ENCODE measurements at places on chromosomes 3 and 15.

DNA sequence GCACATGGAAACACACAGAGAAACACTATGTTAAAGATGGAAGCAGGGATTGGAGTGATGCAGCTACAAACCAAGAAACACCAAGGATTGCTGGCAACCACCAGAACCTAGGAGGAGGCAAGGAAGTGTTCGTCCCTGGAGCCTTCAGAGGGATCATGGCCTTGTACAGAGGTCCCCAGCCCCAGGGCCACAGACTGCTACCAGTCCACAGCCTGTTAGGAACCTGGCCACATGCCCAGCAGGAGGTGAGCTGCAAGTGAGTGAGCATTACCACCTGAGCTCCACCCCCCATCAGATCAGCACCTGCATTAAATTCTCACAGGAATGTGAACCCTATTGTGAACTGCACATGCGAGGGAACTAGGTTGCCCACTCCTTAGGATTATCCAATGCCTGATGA lies 505.7 kb upstream of the MDFIC2 start:
- no peak overlapping the region for H3K27ac ChIP-seq
- no peaks in the 10 kb centered on the region for H3K27me3 ChIP-seq
- H3K36me3 ChIP-seq = no peaks in the 10 kb centered on the region
- no peak overlapping the region for H3K4me3 ChIP-seq
- H3K4me1 ChIP-seq = no peaks in the 10 kb centered on the region

- H3K27me3 ChIP-seq = peaks cover 2% of the 10 kb centered on the region
- peak; percentile 6 for DNase-seq
- H3K4me1 ChIP-seq = no peaks in the 10 kb centered on the region
- H3K36me3 ChIP-seq = no peaks in the 10 kb centered on the region
Measured at GRCh38 chr3:156448300-156448699, 106.6 kb downstream of the SSR3 start.

DNA sequence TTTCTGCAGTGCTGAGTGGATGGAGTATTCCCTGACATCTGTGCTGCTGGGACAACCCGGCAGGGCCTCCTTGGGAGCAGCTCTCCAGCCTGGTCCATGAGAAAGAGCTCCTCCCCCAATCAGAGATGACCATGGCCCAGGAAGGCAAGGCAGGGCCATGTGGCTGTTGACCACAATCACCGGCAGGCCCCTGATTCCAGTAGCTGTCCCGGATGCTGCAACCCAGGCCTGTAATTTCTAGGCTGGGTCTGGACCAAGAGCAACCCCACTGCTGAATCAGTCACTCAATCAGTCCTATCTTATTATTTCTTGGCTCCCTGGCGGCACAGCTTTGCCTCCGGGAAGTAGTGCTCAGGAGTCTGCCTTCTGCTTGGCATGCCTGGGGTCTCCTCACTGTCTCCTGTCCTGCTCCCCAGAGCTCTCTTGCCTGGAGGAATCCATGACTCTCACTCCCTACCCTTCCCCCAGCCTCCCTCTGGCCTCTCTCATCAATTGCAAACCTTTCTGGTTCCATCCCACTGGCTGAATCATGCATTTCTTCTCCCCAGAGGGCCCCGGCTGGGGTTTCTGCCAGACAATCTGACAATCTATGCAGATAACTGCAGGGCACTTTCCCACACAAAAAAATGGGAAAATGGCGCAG lies 32.6 kb upstream of the ITGA11 start:
- no peaks in the 10 kb centered on the region for H3K27me3 ChIP-seq
- H3K4me1 ChIP-seq = no peaks in the 10 kb centered on the region
- no peak for DNase-seq
- no peak overlapping the region for H3K27ac ChIP-seq
- no peaks in the 10 kb centered on the region for H3K36me3 ChIP-seq

- no peak overlapping the region for H3K4me3 ChIP-seq
- no peaks in the 10 kb centered on the region for H3K36me3 ChIP-seq
- no peak for DNase-seq
- peaks cover 6% of the 10 kb centered on the region for H3K27me3 ChIP-seq
- H3K27ac ChIP-seq = no peak overlapping the region
Measured at GRCh38 chr3:13237776-13238490, 164.7 kb upstream of the IQSEC1 start.

DNA sequence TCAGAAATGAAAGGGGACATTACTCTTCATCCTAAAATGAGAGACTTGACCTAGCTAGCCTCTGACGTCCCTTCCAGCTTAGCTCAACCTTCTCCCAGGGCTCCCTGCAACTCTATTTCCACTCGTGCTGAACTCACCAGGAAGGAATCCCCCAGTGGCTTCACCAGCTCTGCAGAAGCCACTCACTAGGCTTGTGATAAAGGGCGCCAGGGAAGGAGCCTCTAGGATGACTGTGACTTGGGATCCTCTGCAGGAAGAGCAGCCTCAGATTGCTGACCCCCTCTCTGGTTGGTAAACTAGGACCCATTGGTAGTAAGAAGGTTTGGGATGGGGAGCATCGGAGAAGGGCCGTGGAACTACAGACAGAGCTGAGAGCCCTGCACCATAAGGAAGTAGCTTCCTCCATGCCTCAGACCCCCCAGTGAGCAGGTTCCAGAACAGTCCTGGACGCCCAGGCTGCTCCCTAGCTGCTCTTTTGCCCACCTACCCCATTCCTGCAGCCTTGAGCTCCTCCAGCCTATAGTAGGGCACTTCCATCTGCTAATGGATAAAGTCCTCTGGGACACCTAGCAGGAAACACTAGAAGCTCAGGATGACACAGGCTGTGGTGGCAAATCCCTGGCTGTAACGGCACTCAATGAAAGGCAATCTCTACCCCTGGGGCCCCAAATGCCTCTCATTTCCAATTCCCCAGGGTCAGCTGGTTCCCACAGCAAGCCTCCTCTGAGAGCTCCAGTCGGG lies 26.0 kb downstream of the PLA2G4F start:
- DNase-seq = no peak
- H3K27me3 ChIP-seq = no peaks in the 10 kb centered on the region
- H3K4me3 ChIP-seq = no peak overlapping the region
- no peaks in the 10 kb centered on the region for H3K4me1 ChIP-seq
- no peaks in the 10 kb centered on the region for H3K36me3 ChIP-seq

DNA sequence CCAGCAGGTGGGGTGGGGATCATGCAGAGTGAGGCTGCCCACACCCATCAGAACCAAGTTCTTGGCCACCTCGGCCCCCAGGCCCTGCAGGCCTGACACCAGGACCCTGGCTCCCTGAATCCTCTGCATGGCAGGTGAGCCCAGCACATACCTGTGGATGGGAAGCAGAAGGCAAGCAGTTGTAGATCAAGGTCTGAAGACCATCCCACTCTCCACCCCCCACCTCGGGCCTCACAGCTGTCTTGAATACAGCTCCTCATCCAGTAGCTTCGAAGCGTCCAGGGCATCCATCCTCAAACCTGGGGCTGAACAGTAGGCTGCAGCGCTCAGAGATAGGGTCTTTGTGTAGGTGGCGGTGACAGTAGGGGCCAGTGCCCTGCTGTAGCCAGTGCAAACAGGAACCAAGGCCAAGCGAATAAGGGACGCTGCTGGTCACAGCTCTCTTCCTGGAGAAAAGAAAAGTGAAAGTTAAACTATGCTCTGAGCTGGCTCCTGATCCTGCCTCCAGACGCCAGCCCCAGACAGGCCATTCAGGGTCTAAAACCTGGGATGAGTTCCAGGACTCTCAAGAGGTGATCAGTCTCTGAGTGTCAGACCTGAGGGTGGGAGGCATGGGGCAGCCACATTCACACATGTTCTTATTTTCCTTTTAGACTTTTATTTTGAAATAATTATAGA lies at the start of gene UBA7:
TSS of gene UBA7 (minus strand) at position 457 of the 678 bp plus-strand sequence. CDS start at position 291, 166 bp downstream.
- peak; percentile 24 for DNase-seq
- peaks cover 39% of the 10 kb centered on the region for H3K36me3 ChIP-seq
- H3K4me1 ChIP-seq = peaks cover 37% of the 10 kb centered on the region
- no peaks in the 10 kb centered on the region for H3K27me3 ChIP-seq
- peak within 1 kb of the TSS; percentile 77 for H3K4me3 ChIP-seq

- no peak overlapping the region for H3K4me3 ChIP-seq
- no peak overlapping the region for H3K27ac ChIP-seq
- no peaks in the 10 kb centered on the region for H3K4me1 ChIP-seq
- no peaks in the 10 kb centered on the region for H3K36me3 ChIP-seq
- DNase-seq = no peak
Measured at GRCh38 chr3:186286114-186286513, 75.9 kb downstream of the DGKG start.
